ENCODE measurements at places on chromosomes 6 and 20.

DNA sequence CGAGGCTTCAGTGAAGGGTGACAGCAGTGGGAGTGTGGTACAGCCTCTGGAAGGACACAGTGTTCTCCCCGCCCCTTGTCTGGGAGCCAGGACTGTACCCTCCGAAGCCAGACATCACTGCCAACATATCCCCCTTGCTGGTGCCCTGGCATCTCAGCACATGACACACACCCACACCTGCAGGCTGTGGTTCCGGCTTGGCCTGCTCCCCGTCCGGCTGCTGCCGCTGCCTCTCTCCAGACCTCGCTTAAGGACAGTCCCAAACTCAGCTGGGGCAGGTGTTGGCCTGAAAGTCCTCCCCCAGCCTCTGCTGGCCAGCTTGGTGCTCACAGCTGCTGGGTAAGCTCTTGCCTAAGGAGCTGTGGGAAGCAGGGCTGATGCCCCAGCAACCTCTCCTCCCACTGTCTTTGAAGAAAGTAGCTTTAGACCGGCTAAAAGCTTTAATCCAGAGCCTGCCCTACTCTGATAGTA lies 7.0 kb downstream of the EMILIN3 start:
- no peak for DNase-seq

DNA sequence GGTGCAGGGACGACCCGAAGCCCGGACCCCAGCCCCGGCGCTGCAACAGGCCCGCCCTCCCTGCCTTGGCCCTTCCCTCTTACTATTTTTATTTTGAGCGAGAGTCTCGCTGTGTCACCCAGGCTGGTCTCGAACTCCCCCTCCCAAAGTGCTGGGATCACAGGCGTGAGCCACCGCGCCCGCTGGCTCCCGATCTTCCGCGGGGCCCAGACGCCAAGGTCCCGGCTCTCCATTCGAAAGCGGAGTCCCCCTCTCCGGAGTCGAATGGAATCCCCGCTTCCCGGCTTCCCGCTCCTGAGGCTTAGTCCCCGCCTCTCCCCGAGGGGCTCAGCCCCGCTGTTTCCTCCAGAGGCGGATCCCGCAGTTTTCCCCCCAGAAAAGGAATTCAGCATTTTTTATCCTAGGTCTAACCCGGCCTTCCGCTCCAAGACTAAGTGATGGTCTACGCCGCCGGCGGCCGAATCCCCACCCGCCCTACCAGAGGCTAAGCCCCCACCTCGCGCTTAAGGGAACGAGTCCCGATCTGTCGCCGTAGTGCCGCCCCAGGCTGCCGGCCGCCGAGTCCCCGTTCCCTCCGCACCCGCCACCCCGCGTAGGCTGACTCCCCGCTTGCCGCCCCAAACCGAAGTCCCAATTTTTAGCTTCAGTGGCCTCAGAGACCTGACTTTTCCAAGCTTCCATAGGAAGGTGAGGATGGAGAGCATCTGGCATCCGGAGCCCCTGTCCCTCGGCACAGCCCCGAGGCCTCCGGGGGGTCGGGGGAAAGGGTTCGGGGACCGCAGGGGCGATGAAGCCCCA lies 11.5 kb upstream of the TMC2 start:
- DNase-seq, result no peak

DNA sequence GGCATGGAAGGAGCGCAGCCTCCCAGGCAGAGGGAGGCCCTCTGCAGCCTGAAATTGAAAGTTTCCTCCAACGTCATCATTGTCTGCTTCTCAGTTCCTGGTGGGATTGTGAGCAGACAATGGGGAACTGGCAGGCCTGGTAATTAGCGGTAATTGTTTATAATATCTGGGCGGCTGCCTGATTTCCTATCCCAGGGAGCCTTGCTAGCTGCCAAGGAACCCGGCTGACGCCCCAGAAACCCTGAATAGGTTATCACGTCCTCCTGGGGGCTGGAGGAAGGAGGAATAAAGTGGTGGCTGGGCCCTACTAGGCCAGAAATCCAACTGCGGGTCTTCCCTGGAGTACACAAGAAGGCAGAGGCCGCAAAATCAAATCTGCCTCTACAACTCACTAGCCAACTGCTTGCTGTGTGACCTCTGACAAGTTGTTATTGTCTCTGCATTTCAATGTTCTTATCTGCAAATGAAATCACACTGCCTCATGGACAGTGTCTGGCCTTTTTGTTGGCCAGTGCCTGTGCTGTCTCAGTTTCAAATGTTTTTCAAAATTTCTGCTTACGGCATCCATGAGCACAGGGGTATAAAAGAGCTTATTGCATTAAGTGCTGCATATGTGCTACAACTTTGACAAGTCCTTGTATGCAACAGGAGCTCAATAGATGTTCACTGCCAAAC lies 16.9 kb downstream of the KCNK15 start:
- no peak for DNase-seq

- DNase-seq, result no peak
Measured at GRCh38 chr6:13413900-13414555, 73.4 kb downstream of the GFOD1 start.

- DNase-seq, result peak; percentile 18
Measured at GRCh38 chr6:28537509-28538140, 11.9 kb downstream of the GPX5 start.

- no peak for DNase-seq
Measured at GRCh38 chr6:4256969-4257368, 121.6 kb upstream of the ECI2 start.

GRCh38 chr20:58657262-58657661 lies 6.2 kb downstream of the STX16 start:
- DNase-seq, result no peak

DNA sequence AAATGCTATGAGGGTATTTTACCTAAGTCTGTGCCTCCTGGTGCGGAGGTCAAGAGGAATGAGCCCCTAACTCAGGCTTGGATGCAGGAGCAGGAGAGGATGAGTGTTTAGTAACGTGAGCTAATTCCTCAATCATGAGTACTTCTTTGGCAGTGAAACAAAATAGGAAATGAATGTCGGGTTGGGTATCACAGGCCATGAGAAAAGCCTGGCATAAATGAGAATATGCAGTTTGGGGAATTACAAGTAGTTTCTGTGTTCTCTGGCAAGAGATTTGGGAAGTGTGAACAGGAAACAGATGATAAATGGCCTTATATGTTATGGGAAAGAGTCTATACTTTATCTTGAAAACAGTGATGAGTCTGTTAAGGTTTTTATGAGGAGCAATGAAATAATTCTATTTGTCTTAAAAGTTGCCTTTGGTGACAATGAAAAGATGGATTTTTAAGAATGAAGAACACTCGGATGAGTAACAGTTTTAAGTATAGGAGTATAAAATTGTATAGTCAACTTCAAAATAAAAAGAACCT lies 59.0 kb upstream of the RNF146 start:
- DNase-seq, result no peak

GRCh38 chr6:121383478-121383877 lies 49.2 kb upstream of the TBC1D32 start:
- no peak for DNase-seq

DNA sequence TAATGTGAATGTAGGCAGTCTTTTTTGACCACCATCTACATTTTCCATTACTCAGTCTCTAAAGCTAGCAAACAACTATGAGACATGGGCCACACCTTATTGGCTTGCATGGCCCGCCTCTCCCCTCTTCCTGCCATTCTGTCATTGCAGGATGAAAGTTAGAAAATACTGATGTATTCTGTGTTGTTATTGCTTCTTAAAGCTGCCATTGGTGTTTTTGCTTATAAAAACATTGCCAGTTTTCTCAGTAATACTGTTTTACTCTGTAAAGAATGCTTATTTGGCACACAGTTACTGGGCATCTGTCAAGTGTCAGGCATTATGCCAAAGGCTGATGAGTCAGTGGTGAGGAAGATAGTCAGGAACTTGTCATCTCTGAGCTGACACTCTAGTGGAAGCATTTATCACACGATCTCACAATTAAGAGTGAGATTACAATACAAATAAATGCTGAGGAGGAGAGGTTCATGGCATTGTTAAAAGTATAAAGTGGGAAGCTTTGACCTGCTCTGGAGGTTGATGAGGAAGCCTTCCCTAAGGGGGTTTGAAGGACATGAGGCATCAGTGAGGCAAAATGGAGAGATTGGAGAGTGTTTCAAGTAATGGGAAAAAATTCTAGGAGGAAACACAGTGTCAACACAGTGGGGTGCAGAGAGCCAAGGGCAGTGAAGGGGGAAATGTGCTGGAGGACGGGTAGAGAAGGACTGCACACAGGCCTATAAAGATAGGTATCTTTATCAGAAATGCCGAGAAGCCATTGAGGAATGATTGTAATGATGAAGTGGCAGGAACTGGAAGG lies 14.7 kb downstream of the KLHL32 start:
- DNase-seq, result no peak

DNA sequence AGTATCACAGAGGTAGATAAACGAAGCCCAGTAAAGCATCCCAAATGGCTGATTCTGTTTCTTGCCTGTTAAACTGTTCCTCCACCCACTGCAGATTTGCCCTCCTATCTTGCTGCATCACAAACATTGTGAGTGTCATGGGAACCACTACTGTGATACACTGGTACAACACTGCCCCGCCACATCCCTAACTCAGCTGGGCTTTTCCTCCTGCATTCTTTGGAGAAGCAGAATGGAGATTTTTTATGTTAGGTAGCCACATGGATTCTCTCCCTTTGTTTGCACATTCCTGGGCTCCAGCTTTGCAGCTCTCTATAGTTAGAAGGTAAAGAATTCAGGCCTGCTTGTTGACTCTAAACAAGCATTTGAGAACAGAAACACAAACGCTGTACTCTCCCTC lies 234.1 kb downstream of the TMEM242 start:
- no peak for DNase-seq

- no peak for DNase-seq
Measured at GRCh38 chr6:160429620-160429895, 81.4 kb downstream of the SLC22A3 start.

Measured in NCI-H1436 treated with DMSO at 0.1 percent for 48 hours (cell line).